ENCODE measurements at places on chromosomes 3 and 15. TPM values are rescaled to one million over a fixed set of nuclear protein-coding genes. Genes with fewer than 3 reads are reported as not detected.

TNK2 gene
- polyA plus RNA-seq, result 14.7 TPM

SPTSSB gene
- polyA plus RNA-seq, result 0.52 TPM

- DNase-seq, result no peak
Observed at GRCh38 chr3:173403376-173403775, 5.8 kb downstream of the NLGN1 start.

DNA sequence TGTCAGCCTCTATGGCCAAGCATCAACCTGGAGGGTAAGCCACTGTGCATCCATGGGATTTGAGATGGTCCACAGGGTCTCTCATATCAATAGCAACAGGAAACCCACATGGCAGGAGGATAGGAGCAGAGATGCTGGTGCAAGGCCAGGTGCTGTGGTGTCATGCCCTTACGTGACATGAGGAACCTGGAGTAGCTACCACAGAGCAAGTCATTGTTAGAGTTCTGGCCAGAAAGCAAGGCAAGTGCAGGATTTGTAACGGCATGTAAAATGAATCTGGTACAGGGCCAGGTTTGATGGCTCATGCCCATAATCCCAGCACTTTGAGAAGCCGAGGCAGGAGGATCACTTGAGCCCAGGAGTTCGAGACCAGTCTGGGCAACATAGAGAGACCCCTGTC lies 14.8 kb upstream of the ZNF774 start:
- no peak for DNase-seq

GRCh38 chr15:80452166-80452565 lies 48.0 kb downstream of the ARNT2 start:
- no peak for DNase-seq

DNA sequence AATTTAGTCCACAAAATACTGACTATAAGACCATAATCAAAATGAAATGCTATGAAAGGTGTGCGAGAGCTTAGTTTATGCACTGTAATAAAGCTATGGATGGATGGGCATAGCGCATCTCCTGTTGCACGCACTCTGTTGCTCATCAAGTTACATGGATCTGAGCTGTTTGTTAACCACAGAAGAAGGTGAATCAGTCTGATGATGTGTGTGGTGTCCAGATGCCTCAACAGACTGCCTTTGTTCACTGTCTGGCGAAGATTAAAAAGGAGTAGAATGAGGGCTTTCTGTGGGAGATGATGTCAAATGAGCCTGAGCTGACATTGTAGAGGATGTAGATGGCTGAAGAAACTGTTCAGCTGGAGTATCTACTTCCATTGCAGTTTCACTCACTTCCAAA lies 36.1 kb downstream of the NSMCE3 start:
- no peak for DNase-seq

GRCh38 chr3:42273361-42273760 lies 7.4 kb upstream of the CCK start:
- no peak for DNase-seq

DNA sequence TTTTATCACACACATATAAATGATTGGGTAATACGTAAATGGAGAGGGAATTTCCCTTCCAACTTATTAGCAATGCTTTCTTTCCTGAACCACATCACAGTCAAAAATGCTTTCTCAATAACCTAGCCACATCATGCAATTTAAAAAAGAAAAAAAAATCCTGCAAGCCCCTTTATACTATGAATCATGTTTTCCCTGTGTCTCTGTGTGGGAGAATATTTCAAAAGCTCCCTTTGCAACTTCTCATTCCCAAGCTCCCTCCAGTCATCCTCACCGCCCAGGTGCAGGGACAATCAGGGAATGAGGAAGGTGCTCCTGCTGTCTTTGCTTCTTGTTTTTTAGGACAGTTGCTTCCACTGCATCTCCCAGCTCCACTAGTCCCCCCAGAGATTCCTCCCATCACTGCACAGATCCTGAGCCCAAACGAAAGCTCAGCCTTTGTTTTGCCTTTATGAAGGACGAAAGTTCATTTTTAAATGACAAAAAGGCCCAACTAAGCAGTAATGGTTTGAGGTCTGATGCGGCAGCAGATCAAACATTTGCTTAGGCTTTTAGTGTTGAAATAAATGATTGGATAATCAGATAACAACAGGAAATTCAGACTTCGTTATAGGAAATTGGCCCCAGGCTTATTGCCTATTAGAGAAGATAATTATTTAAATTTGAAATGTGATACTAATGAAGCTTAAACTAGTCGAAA lies 47.8 kb upstream of the ADGRG7 start:
- DNase-seq, result no peak

DNA sequence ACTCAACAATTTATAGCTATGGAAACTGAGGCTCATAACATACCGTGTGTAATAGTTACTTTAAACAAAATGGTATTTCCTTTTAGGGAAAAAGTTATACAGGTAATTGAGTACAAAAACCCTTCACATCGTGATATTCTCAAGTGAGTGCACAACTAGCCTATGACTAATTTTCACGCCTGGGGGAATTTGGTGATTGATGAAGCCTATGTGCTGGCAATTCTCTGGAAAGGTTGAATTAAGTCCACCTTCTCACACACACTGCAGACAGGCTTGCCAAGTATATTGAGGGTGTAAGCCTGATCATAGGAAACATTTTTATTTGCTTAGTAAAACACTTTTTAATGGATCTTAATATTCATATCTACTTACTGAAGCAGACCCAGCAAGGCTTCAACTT lies 41.3 kb upstream of the ROBO2 start:
- peak; percentile 34 for DNase-seq

DNA sequence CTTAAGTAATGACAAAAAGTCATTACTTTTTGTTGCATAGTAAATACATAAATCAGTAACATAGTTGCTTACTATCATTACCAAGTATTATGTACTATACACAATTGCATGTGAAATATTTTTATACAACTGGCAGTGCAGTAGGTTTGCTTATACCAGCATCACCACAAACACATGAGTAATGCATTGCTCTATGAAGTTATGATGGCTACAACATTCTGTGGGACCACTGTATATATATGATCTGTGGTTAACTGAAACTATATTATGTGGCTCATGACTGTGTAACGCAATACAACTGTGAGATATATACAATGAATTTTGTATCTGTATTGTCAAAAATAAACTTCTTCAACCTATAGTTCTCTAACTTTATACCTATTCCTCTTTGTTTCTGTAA lies 113.7 kb upstream of the RBMS3 start:
- no peak for DNase-seq

- no peak for DNase-seq
Observed at GRCh38 chr3:122568755-122569154, 4.6 kb downstream of the DTX3L start.

Measured in kidney (tissue), 22 donors.